ENCODE measurements at places on chromosomes 4 and X.

GRCh38 chr4:26746802-26747213, 113.8 kb upstream of the STIM2 start:
- peak; percentile 20 for DNase-seq

- DNase-seq = no peak
These were observed 16.9 kb downstream of the STAP1 start for GRCh38 chr4:67575232-67576058.

DNA sequence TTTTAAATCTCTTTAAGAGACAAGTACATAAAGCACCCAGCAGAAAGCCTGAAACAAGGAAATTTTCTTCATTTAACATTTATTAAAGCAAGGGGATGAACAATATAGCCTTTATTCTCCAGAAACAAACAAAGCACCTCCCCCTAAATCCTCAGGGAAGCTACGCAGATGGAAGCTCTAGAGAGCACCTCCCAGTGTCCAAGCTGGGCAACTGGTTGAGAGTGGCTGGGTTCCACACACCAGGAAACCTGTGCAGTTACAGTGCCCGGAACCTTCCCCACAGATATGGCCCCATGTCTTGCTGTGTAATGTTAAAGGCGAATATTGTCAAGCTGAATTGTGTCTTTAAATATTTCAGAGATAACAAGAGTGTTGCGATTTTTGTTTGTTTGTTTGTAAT, 8.9 kb upstream of the TRIML1 start:
- DNase-seq = no peak

- no peak for DNase-seq
These were observed 48.8 kb downstream of the MAP7D2 start for GRCh38 chrX:20067709-20068561.

GRCh38 chr4:32790803-32791202, 2070.6 kb downstream of the PCDH7 start:
- DNase-seq = no peak

DNA sequence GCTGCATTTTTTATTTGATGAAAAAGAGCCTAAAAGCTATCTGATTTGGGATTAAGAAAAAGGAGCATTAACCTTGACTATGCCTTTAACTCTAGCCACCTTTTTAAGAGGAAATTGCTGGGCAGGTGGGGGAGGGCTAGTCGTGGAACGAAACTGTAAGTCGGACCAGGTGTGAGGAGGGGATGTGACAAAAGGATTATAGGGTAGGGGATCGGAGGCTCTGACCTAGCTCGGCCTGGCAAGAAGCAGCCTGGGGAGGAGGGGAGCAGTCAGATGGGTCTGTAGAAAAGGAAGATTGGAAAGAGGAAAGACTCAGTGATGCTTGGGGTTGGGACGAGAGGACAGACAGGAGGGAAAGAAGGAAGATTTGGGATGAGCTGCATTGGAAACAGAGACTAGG, 21.1 kb upstream of the SPCS3 start:
- DNase-seq = no peak

DNA sequence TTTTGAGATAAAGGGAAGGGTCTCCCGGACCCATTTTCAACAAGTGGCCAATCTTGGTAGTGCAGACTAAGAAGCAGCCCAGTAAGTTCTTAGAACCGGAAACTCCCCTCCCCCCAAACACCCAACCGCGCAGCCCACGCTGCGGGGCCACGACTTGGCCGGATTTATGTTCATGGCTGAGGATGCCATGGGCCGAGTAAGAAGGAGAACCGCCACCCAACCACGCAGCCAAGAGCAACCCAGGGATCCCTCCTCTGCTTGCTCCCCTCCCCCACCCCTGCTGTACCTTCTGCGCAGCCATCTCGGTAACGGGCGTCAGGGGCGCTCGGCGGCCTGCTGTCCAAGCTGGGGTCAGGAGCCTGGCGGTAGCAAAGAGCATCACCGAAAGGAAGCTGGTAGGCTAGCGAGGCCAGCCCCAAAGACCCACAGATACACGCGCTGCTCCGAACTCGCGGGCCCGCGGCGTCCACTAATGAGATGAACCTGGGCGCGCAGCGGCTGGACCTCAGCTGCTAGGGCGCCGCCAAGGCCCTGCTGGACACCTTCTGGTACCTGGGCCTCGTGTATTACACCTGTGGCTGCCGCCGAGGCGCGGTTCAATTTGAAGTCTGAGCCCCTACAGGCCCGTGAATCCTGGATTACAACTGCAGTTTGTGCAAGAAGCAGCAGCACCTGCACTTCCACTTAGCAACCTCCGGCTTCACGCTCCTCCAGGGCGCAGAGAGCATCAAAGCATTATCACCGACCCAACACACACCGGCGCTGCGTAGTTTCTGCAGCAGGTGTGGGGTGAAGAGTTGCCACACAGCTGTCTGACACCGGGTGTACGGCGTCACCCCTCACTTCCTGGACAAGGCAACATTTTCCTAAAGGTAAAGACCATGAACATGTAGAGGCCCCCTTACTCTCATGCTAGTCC, 63.4 kb downstream of the NUDT10 start:
- DNase-seq = peak; percentile 36
